Activated CD4-positive, alpha-beta T cell treated with anti-CD3 and anti-CD28 coated beads for 36 hours (primary cell): ENCODE measurements at places on chromosomes 2 and 18. TPM values are rescaled to one million over a fixed set of nuclear protein-coding genes. Genes with fewer than 3 reads are reported as not detected.
A peak's percentile ranks its signal among the peaks of the same experiment; 100 is the strongest.

DNA sequence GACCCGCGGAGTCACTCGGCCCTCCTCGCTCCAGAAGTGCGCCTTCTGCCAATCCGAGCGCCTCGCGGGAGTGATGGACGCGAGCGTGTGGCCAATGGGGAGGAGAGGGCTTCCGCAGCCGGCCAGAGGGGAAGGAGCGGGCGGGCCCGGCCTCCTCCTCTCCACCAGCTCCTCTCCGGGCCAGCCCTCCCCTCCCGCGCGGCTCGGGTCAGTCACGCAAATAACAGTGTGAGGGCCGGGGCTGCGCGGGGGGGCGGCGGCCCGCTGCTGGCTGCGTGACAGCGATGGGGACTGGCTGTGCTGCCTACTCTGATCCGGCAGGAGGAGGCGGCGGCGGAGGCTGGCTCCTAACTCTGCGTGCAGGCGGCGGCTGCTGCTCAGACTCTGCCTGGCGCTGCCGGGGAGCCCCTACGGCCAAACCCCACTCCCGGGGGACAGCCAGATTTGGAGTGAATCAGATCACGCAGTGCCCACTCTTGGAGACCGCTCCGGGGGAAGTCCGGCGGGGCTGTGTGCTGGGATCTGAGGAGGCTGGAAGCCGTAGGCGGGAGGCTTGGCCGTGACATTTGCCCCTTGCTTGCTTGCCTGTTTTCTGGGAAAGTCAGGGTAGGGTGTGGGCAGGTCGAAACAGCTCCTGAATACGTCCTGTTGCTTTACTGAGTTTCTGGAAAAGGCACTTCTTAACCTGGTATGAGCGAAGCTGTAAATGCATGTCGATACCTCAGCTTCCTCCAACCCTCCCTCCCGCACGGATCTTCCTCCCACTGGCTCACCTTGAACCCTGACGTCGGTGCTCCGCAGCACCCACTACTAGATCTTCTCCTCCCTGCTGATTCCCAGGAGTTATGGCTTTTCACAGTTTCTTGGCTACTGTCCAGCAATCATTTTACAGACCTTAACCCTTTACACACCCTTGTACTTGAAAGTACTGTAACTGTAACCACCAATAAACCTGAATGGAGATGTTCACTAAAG, 97.9 kb upstream of the SERTAD2 start:
- peak overlapping the region; percentile 92 for H3K4me3 ChIP-seq
- no peaks in the 10 kb centered on the region for H3K27me3 ChIP-seq
- no peak for DNase-seq
- H3K27ac ChIP-seq: peak overlapping the region; percentile 92
- H3K36me3 ChIP-seq: no peaks in the 10 kb centered on the region
- peaks cover 23% of the 10 kb centered on the region for H3K4me1 ChIP-seq

GRCh38 chr18:78741381-78742217, 238.0 kb upstream of the SALL3 start:
- H3K27me3 ChIP-seq: peaks cover 1% of the 10 kb centered on the region
- no peak overlapping the region for H3K27ac ChIP-seq
- H3K4me3 ChIP-seq: no peak overlapping the region
- no peaks in the 10 kb centered on the region for H3K36me3 ChIP-seq
- no peaks in the 10 kb centered on the region for H3K4me1 ChIP-seq

DNA sequence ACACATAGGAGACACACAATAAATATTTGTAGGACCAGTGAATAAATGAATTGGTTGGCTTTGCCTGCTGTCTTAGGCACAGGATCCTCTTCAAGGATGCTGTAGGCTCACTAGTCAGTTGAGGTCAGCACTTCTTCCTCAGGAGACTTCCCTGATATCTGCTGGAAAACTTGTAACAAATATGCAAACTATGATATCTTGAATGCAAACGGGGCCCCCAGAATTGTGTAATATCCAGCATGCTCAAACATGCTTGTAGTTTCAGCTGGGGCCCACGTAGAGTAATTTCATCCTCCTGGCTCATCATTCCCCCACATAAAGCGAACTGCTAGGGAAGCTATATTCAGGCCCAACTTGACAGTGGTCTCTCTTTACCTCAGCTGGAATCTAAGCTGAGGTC, 43.6 kb downstream of the POLE4 start:
- no peaks in the 10 kb centered on the region for H3K4me1 ChIP-seq
- peaks cover 18% of the 10 kb centered on the region for H3K36me3 ChIP-seq
- H3K4me3 ChIP-seq: no peak overlapping the region
- no peak overlapping the region for H3K27ac ChIP-seq
- DNase-seq: no peak

GRCh38 chr2:85390941-85391669, 19.1 kb downstream of the CAPG start:
- H3K27ac ChIP-seq: no peak overlapping the region
- peak; percentile 88 for DNase-seq
- no peaks in the 10 kb centered on the region for H3K27me3 ChIP-seq
- no peak overlapping the region for H3K4me3 ChIP-seq
- peaks cover 4% of the 10 kb centered on the region for H3K36me3 ChIP-seq
- H3K4me1 ChIP-seq: peaks cover 6% of the 10 kb centered on the region

C2orf74 gene
- 10.0 TPM for total RNA-seq

- DNase-seq: peak; percentile 68
- H3K27me3 ChIP-seq: no peaks in the 10 kb centered on the region
- H3K4me3 ChIP-seq: no peak overlapping the region
- no peak overlapping the region for H3K27ac ChIP-seq
- no peaks in the 10 kb centered on the region for H3K4me1 ChIP-seq
- no peaks in the 10 kb centered on the region for H3K36me3 ChIP-seq
These were observed 487.2 kb upstream of the GCFC2 start for GRCh38 chr2:76197842-76198448.

DNA sequence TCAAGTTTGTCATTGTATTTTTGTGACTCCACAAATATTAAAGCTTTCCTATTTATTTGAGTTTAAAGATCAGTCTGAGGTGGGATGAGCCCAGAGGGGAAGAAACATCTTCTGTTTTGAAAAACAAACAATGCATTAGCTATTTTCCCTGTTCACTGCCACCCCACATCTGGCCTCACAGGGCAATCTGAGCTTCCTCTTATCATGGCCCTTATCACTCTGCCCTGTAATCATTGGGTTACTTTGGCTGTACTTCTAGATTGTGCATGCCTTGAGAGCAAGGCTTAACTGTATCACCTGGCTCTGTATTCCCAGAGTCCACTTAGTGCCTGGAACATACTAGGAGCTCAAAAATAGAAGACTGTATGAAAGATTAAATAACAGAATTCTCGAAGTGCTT, 241.6 kb upstream of the NT5C1B start:
- DNase-seq: no peak
- no peak overlapping the region for H3K27ac ChIP-seq
- H3K36me3 ChIP-seq: peaks cover 3% of the 10 kb centered on the region
- H3K4me3 ChIP-seq: no peak overlapping the region
- H3K4me1 ChIP-seq: no peaks in the 10 kb centered on the region

DTYMK gene
- 93.1 TPM for total RNA-seq

GRCh38 chr2:195021711-195022507, 635.1 kb upstream of the SLC39A10 start:
- H3K4me3 ChIP-seq: no peak overlapping the region
- H3K27me3 ChIP-seq: peaks cover 2% of the 10 kb centered on the region
- no peak overlapping the region for H3K27ac ChIP-seq
- DNase-seq: no peak

DNA sequence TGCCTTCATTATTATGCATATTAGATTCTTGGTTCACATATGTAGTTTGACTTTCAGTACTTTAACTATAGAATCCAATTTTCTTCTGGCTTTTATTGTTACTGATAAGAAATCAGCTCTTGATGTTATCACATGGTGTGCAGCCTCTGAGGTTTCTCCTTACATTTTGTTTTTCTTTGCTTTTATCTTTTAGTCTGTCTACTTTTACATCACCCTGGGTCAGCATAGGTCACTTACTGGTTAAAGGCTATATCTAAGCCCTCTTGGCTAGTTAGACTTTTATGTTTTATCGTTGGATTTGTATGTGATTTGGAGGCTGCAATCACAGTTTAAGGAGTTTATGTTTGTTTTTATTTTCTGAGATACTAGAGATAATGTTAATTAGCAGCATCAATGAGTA, 187.2 kb upstream of the NOL4 start:
- H3K36me3 ChIP-seq: no peaks in the 10 kb centered on the region
- H3K27me3 ChIP-seq: no peaks in the 10 kb centered on the region
- no peak for DNase-seq
- no peaks in the 10 kb centered on the region for H3K4me1 ChIP-seq
- H3K4me3 ChIP-seq: no peak overlapping the region
- H3K27ac ChIP-seq: no peak overlapping the region

PLB1 gene
- 0.87 TPM for total RNA-seq

DNA sequence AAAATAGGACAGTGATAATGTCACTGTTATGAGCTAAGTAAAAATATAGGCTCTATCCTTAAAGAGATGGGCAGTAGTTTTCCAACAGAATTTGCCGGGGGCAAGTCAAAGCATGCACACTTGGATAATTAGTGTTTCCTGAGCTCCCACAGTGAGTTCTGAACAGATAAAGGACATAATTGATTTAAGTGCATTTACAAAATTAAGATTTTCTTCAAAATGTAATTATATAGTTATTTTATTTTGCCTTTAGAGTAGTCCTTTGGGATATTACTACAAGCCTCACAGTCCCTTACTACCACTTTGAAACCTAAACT, 107.6 kb downstream of the RAPGEF4 start:
- no peaks in the 10 kb centered on the region for H3K36me3 ChIP-seq
- H3K27me3 ChIP-seq: no peaks in the 10 kb centered on the region
- H3K4me1 ChIP-seq: no peaks in the 10 kb centered on the region
- no peak overlapping the region for H3K4me3 ChIP-seq
- DNase-seq: no peak
- no peak overlapping the region for H3K27ac ChIP-seq

INO80D gene
- total RNA-seq: 18.9 TPM

DNA sequence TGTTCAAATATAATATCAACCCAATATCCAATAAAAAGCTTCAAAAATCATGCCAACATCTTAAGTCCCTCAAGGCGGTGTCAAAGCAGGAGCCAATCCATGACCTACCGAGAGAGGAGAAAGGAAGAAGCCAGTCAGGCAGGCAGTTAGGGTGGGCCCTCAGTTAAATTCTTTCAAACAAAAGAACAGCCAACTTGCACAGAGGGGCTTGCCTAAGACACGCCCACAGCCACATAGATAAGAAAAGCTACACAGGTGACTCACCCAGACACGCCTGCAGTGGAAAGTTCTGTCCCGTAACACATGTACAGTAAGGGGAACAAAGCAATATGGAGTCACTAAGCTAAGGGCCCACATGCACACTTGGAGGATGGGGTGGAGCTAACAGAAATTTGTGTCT, 61.3 kb downstream of the SP110 start:
- no peaks in the 10 kb centered on the region for H3K36me3 ChIP-seq
- no peak overlapping the region for H3K4me3 ChIP-seq
- H3K27me3 ChIP-seq: no peaks in the 10 kb centered on the region
- peaks cover 11% of the 10 kb centered on the region for H3K4me1 ChIP-seq

- no peak for DNase-seq
- H3K27me3 ChIP-seq: no peaks in the 10 kb centered on the region
- H3K27ac ChIP-seq: no peak overlapping the region
- no peak overlapping the region for H3K4me3 ChIP-seq
- H3K36me3 ChIP-seq: no peaks in the 10 kb centered on the region
- no peaks in the 10 kb centered on the region for H3K4me1 ChIP-seq
These were observed 599.3 kb upstream of the ZEB2 start for GRCh38 chr2:145119225-145119624.

CD207 gene
- total RNA-seq: not detected

GRCh38 chr2:237116431-237116830, 30.7 kb downstream of the COPS8 start:
- no peaks in the 10 kb centered on the region for H3K4me1 ChIP-seq
- H3K4me3 ChIP-seq: no peak overlapping the region
- H3K27ac ChIP-seq: no peak overlapping the region
- no peaks in the 10 kb centered on the region for H3K36me3 ChIP-seq
- no peak for DNase-seq

CARF gene
- 6.2 TPM for total RNA-seq

DNA sequence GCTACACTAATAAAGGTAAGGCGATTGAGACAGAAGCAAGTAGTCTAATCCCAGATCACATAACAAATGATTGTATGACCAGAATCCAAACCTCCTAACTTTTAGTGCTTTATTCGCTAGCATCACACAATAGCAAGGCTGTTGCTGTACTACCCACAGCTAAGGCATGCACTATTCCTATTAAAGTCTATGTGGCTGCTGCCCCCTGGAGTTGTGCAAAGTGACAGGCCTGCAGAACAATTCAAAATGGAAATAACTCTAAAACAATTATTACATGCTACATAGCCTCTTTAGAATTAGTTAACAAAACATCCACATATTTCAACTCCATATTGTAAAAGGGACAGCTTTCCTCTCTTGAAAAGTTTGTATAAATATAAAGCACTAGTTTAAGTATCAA, 6.0 kb downstream of the ERBB4 start:
- no peak overlapping the region for H3K4me3 ChIP-seq
- peaks cover 26% of the 10 kb centered on the region for H3K27me3 ChIP-seq
- H3K27ac ChIP-seq: no peak overlapping the region
- H3K36me3 ChIP-seq: no peaks in the 10 kb centered on the region

SFXN5 gene
- 6.2 TPM for total RNA-seq

- no peaks in the 10 kb centered on the region for H3K36me3 ChIP-seq
- H3K27me3 ChIP-seq: no peaks in the 10 kb centered on the region
- H3K27ac ChIP-seq: no peak overlapping the region
- H3K4me1 ChIP-seq: no peaks in the 10 kb centered on the region
- peak; percentile 35 for DNase-seq
- no peak overlapping the region for H3K4me3 ChIP-seq
These were observed 92.2 kb upstream of the ASAP2 start for GRCh38 chr2:9114458-9114857.

DNA sequence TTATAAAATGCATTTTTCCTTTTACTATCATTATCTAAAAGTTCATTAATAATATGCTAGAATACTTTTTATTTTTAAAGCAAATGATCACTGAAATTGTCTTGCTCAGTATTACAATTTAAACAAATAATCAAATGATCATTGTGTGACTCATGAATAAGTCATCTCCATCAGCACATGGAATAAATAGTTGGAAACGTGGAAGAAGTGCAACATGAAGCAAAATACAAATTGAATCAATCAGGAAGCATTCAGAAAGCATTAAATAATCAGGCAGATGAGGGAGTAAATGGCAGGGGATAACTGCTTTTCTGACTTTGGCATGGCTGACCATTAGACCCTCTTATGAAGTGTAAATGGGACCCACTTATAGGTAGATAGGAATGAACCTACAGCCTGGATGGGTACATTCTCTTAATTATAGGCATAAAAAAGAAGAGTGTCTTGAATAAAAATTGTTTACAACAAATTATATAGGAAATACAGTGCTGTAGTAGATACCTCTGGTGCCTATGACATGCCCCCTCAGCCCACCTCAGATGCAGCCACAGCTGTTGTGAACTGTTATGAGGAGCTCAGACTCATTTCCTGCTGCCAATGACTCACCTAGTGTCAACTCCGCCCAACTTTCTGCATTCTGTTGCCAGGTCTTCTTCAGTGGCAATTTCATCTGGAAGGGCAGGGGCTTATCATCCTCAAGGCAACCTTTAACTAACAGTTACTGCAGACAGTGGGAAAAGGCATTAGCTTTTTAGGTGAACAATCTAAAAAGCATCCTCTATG, 936.0 kb downstream of the TRIB2 start:
- DNase-seq: peak; percentile 18
- no peaks in the 10 kb centered on the region for H3K4me1 ChIP-seq
- H3K4me3 ChIP-seq: no peak overlapping the region
- H3K27ac ChIP-seq: no peak overlapping the region
- H3K27me3 ChIP-seq: no peaks in the 10 kb centered on the region

ROCK2 gene
- total RNA-seq: 16.7 TPM
